ENCODE measurements at places on chromosomes 5 and 9.
A peak's percentile ranks its signal among the peaks of the same experiment; 100 is the strongest.

DNA sequence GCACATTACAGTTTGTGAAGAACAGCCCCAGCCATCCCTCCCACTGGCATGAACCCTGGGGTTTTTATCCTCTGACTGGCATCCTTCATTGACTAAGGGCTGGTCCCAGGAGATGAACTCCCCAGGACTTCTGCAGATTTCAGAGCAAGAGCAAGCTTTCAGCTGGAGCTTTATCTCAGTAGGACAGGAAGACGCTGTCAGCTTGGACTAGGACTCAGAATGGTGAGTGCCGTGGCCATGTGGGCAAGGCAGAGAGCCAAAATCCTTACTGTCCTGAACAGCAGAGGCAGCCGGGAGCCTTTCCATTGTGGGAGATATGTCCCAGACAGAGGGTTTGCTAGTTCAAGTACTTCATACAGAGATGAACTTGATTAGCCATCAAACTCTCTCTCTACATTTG lies 3.2 kb upstream of the ACOT12 start:
- no peak for DNase-seq

DNA sequence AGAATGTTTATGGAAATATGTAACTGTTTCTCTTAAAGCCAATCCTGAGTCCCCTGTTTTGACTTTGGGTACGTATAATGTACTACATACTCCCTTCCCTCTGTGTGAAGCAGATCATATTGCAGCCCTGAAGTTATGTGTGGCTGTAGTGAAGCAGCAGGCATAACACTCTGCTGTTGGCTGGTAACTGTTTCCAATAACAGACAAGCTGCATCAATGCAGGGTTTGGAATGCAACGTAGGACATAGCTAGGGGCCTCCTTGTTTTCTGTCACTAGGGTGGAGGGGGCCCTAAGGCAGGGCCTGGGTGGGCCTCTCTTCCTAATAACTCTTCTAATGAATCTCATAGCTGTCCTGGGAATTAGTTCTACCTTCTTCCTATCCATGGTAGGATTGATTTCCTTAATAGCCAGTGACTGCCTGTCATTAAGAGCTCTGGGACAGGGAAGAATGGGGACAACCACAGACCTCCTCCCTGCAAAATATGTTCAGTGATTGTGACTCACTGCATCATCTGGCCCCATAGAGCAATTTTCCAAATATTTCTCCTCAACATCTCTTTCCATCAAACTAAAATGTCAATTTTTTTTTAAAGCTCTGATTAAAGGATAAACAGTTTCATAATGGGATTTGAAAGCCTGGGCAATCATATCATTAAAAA lies 129.6 kb upstream of the HMHB1 start:
- DNase-seq: no peak

GRCh38 chr5:174412941-174413340 lies 311.4 kb upstream of the MSX2 start:
- no peak for DNase-seq

GRCh38 chr9:119368681-119369581 lies at the start of gene BRINP1:
BRINP1 (minus strand) TSS chr9:119369435; CDS start chr9:119313355, 56,080 bp downstream.
- peak; percentile 86 for DNase-seq

DNA sequence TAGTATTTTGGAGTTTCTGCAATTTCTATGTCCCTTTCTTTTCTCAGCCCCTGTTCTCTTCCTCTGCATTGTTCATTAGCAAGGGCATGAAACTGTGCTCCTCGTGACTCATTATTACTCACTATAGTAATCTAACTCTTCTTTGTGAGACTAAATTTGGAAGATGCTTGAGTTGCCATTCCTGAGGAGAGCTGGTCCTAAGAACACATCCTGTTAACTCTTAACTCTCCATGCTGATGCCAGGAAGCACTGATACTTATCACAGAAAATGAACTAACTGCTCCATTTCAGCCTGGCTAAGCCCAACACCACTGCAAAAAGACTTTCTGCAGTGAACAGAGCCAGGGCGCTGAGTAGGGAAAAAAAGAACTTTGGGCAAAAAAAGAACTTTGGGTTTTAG lies 10.6 kb upstream of the CSNK1A1 start:
- DNase-seq: peak; percentile 94

- no peak for DNase-seq
Observed at GRCh38 chr5:159083548-159084452, 15.9 kb downstream of the EBF1 start.

DNA sequence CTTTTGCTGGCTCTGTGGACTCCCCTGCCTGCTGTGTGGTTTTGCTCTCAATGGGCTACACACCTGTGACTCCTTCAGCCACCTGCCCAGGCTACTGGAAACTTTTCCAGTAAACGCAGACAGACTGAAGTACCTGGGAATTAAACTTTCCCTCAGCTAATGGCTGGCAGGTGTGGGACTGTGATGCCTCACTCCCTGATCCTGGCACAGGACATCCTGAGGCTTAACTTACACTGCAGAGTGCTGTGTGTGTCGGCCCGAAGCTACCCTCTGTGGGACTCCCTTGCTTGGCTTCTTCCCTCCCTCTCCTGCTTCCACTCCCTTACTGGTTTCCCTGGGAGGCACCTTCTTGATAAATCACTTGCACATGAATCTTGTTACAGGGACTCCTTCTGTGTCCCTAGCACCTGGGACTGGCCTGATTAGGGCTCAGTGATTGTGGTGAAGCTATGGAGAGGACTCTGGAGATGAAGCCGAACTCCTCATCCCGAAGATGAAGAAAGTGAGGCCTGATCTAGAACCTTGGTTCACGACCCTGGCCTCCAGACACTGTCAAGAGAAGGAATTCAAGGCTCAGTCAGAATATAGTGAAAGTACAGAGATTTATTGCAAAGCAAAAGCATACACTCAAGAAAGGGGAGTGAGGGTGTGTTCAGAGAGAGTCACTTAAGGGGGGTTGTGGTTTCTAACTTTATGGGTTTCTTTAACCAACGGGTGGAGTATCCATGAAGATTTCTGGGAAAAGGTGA lies 113.4 kb upstream of the ALDH1B1 start:
- DNase-seq: no peak
